Amniotic stem cell (primary cell): ENCODE measurements at places on chromosomes 1 and 21.
A peak's percentile ranks its signal among the peaks of the same experiment; 100 is the strongest.

DNA sequence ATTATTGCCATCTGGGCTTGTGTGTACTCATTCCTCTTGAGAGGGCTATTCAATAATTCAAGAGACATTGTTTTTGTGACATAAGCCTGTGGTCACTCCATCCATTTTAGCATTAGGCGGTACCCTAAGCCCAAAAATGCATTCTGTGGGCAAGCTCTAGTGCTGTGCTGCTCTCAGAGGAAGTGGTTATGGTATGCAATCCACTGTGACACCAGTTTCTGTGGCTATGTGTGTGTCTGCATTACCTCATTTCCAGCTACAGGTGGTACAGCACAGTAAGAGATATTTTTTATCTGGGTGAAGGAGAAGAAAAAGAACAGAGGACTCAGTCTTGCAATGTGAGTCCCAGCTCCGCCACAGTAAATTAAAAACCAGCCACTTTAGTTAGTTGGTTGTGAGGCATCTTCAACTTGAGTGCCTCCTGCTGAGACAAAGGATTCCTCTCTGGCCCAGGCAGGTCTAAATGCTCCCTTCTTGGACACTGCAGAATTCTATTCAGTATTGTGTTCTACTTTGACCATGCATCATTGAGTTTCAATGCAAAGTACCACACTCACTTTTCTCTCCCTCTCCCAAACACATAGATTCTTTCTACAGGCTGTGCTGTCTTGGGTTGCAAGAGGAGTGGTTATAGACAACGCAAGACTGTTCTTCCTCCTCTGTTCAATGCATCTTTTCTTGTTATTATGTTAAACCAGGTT, 777.8 kb upstream of the BRINP3 start:
- no peak for DNase-seq

DNA sequence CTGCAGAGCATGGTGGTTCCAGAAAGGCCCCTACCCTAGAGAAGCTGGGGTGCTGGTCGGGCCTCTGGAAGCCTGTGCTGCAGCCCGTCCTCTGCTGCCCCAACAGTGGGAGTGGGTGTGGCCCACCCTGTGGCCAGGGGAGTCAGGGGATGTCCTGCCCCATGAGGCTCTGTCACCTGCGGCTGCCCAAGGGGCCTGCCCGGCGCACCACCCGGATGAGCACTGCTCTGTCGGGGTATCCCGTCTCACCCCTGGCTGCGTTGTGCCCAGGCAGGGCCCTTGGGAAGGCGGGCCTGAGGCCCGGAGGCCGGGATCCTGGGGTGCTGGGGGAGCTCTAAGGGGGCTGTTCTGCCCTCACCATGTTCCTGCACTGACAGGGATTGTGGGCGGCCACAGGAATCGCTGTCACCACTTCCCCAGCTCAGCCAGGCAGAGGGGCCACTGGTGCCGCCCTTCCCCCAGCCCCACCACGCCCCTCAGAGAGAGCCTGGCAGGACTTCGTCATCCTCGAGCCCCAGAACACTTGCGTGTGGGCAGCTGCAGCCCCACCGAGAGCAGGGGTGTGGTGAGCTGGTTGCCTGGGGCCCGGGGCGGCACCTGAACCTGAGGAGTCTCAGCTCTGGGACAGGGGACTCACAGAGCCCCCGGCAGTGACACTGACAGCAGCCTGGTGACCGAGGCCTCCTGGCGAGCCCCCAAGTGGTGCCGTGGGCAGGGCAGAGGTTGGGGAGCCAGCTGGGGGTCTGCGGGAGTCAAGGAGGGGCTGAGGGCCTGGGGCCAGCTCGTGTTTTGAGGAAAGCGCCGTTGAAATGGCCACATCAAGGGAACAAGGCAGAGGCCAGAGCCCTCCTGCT, 20.2 kb downstream of the PANK4 start:
- DNase-seq, result no peak

DNA sequence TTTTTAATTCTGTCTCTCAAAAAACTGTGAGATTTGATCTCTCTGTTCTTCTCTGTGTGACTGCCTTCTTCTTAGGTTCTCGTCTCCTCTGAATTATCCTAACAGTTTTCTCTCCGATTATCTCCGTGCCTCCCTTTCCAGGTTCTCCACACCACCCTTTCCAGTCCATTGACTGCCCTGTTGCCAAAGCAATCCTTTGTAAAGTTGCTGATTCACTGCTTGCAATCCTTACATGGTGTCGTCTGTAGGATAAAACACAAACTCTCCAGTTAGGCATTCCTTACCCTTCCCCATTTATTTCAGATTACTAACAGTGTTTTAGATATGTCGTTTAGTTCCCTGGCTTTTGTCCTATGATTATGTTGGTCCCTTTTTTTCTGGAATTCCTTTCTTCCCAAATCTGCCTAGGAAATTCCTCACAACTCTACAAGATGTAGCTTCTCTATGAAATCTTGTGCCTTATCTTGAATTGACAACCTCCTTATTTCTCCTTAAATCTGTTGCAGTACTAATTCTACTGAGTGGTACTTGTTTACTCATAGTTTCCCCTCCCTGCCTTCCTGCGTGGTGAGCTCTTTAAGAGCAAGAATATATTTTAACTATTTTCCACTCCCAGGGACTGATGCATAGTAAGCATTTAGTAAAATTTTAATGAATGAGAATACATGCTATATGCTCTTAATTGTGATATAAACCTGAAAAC, 22.3 kb downstream of the RCOR3 start:
- no peak for DNase-seq

DNA sequence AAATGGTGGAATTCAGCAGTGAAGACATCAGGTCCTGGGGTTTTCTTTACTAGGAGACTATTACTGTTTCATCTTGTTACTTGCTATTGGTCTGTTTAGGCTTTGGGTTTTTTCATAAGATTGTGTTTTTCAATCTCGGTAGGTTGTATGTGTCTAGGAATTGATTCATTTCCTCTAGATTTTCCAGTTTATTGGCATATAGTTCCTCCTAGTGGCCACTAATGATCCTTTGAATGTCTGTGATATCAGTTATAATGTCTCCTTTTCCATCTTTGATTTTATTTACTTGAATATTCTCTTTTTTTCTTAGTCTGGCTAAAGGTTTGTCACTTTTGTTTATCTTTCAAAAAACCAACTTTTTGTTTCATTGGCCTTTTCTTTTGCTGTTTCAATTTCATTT, 233.0 kb downstream of the RWDD3 start:
- DNase-seq, result no peak

DNA sequence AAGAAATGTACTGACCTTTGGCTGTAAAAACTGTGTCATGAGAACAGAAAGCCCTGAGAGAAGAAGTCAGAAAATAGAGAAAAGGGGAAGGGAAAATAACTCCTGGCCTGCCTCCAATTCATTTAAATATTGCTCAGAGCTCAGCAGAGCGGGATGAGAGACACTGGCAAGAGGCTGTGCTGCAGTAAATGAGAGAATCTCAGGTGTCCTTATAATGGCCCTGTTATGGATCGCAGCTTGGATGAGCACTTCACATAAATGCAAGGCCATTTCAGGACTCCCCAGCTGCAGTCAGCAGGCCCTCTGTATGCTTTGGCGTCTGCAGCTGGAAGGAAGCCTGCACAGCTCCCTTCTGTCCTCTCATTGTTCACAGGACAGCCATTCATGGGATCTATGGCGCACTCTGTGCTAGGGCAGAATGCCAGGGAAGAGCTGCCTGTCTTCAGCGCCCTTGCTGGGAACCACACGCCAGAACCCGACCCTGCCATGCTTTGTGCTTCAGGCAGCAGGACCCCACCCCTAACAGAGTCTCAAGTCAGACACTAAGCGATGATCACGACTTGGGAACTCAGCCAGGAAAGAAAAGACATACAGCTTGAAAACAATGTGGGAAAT, 20.7 kb upstream of the ABCB10 start:
- DNase-seq, result no peak

- no peak for DNase-seq
These were observed 43.9 kb downstream of the SWT1 start for GRCh38 chr1:185200889-185201288.

DNA sequence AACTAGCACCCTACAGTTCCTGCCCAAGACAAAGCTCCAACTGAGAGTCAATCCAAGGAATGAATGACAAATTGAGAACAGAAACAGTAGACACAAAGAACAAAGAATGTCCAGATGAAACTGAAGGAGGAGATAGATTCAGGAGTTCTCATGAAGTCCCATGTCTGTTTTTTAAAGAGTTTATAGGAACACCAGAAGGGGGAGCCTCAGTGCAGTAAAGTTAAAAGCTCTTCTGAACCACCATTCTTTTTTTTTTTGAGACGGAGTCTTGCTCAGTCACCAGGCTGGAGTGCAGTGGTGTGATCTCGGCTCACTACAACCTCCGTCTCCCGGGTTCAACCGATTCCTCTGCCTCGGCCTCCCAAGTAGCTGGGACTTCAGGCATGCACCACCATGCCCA, 323.6 kb downstream of the MRPL39 start:
- DNase-seq, result no peak

- DNase-seq, result no peak
These were observed 706 bp downstream of the C21orf91 start for GRCh38 chr21:17818186-17819113.

- DNase-seq, result no peak
These were observed 332.8 kb upstream of the ZRANB2 start for GRCh38 chr1:71413441-71414175.

DNA sequence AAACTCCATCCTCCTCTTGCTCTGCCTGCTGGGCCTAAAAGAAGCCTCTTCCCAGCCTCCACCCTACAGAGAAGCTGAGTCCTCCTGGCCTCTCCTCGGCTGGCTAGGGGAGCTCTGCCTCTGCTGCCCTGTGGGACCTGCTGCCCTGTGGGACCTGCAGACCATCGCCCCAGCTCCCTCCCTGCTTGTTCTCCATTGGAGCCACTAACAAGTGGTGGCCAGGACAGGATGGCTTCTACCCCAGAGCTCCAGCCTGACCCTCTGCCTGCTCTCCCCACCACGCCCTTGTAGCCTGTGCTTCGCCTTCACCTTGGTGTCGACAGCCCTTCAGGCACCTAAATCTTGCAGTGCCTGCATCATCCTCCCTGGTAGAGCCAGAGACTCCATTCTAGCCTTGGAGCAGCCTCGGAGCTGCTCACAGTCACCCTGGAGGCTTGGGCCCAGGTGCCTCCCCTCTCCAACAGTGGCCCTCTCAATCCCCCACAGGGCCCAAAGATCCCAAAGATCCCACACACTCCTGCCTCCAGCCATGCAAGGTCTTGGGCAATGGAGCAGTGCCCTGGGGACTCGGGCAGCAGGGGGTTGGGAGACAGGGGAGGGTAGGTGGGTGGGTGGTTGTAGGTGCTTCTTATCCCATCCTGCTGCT, 3.0 kb downstream of the EPS8L3 start:
- DNase-seq, result no peak

GRCh38 chr1:200139661-200140250, 112.2 kb downstream of the NR5A2 start:
- peak; percentile 47 for DNase-seq

GRCh38 chr1:222772996-222773379, 36.0 kb downstream of the FAM177B start:
- no peak for DNase-seq
